ENCODE measurements at places on chromosomes 7 and 10.

DNA sequence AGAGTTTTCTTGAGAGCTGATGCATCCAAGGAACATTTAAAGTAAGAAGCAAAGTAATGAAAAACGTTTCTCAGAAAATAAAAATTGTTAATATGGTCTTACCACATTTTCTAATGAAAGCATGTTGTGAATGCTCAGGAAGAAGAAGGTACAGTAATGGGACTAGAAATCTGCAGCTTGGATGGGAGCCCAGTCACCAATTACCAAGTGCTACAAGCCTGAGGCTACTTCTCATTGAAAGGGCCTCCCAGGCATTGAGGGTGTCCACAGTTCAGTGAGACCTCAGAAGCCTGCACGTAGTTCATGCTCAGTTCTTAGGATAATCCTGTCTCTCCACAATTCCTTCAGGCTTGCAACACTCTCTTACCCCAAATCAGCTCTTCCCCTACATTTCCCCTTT, 17.6 kb downstream of the PTN start:
- no peak for DNase-seq

DNA sequence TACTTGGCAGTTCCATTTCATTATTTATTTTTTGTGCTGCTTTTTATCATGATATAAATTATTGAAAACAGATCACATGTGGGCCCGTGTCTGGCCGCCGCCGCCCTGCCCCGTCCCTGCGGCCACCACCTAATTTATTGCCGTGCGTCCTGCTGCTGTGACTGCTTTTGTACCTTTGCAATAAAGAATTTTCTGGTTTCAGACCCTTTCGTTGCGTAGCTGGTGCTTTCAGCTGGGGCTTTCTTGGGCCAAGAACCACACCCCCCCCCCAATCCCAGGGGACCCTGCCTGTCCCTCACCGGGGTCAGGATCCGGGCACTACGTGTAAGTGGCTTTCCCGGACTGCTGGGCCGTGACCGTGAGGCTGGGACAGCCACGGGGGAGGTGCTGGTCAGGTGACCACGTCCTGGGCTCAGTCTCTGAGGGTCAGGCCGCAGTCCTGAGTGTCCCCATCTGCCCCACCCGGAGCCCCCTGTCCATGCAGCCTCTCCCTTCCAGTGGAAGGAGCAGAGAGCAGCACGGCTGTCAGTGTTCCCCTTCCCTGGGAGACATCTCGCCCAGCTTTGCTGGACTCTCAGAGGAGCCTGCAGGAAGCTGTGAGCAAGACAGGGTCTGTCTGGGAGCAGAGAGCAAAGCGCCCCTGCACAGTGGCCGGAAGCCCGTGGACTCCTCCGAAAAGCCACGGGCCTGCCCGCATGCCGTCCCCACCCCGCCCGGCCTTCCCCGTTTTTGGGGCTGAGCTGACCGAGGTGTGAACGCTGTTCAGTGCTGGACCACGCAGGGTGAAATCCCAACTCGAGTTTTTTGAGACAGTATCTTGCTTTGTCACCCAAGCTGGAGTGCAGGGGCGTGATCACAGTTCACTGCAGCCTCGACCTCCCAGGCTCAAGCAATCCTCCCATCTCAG, 12.6 kb downstream of the MAFK start:
- no peak for DNase-seq

DNA sequence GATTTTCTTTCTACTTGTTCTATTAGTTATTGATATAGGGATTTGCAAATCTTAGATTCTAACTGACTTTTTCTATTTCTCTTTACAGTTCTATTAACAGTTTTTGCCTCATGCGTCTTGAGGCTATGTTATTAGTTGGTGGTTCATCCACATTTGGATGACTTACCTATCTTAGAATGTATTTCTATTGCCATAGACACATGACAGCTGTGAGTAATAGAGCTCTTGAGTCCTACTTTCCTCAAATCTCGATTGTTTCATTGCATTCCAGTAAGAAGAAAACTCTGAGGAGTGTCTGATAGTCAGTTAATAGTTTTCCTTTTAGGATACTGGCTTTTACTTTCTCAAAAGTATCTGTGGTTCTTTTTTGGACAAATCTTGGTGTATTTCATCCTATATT, 241.4 kb upstream of the ZNF32 start:
- no peak for DNase-seq

DNA sequence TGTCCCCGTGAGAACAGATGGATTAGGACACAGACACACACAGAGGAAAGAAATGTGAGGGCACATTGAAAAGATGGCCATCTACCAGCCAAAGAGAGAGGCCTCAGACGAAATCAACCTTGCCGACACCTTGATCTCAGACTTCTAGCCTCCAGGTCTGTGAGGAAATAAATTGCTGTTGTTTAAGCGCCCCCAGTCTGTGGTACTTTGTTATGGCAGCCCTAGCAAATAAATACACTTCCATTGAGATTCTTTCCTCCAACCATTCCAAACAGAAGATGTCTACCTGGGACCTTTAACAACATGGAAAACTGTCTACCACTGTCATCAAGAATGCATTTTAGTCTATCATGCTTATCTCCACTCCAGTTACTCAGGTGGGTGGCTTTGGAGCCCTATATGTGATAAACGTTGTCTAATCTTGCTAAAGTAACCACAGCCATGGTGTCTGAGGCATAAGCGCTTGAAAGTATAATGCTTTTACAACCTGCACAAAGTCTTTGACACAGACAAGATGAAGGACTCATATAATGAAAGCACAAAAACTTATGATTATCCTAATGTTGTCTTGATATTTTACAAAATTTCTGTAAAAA, 244.3 kb downstream of the MTERF1 start:
- DNase-seq, result peak; percentile 25

All from pons (tissue), 1 donor.